T-helper 2 cell treated with Interferon-gamma antibody and Interleukin-4, amounts not matched to agents 5 μg/mL and 100 μg/mL, for 36 hours (primary cell): ENCODE measurements at places on chromosomes 7 and 10.

- DNase-seq: no peak
Observed at GRCh38 chr7:75850235-75850634, 28.6 kb upstream of the RHBDD2 start.

DNA sequence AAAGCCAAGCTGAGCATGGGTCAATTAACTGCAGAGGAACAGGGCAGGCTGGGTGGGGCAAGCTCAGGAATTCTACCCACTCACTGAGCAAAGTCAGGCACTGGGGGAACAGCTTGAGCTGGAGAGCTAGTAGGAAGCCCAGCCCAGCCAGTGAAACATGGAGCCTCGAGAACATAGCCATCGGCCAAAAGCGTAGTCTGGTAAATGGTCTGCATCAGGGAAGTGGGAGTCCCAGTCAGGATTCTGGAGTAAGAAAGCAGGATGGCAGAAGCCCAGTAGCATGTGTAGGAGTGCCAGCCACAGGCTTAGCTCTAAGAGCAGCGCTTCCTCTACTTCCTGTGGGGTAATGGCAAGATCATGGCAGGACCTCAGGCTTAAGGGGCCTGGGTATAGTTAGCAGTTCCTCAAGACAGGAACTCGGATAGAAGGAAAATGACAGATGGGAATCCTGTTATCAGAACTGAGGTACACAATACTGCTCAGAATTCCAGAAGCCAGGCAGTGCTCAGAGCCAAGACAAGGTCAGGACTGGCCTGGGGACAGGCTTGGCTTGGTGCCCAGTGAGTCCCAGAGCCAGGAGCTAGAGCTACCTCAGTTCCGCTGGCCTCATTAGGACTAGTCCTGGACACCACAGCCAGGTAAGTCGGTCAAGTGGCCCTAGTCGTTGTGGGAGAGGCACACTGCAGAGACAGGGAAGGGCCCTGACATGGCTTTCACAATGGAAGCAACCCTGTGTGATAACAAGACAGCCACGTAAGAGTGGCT, 65.4 kb upstream of the MXI1 start:
- DNase-seq: no peak

GRCh38 chr7:24733414-24734060, 23.7 kb downstream of the GSDME start:
- no peak for DNase-seq

- DNase-seq: no peak
Observed at GRCh38 chr10:79378647-79379511, 31.6 kb downstream of the PPIF start.

DNA sequence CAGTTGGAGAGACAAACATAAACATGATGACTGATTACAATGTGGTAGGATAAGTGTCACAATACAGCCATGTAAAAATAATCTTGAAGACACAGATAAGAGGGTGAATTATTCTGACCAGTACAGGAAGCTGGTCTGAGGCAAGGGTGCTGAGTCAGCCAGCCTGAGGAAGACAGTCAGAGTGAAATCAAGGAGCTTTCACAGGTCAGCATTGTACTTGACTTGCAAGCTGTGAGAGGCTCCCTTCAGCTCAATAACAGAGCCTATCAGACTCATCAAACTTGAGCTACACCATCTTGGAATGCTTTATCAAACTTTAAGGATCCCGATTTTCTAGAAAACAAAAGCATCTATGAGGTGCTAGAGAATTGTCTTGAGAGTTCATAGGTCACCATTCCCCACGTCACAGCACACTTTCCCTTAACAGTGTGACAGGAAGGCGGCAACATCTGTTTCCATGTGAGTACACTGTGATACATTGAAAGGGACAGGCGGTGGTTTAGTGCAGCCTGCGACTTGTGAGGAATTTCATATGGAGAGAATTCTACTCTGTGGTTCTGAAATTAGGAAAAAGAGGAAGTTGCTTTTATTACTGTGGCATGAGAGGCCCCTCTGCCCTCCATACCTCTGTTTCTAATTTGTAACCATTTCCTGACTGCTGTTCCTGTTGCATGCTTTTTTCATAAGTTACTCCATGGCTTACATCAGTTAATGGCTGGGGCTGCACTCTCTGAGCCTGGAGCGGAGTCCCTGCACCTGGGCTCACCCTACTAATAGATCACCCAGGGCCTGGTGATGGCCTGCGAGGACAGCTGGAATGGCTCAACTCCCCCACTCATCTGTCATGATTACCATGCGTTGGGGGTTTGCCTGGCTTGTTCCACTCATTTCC, 417.1 kb downstream of the SUGCT start:
- DNase-seq: no peak

- peak; percentile 13 for DNase-seq
Observed at GRCh38 chr7:2209146-2209960, 23.4 kb downstream of the MAD1L1 start.

DNA sequence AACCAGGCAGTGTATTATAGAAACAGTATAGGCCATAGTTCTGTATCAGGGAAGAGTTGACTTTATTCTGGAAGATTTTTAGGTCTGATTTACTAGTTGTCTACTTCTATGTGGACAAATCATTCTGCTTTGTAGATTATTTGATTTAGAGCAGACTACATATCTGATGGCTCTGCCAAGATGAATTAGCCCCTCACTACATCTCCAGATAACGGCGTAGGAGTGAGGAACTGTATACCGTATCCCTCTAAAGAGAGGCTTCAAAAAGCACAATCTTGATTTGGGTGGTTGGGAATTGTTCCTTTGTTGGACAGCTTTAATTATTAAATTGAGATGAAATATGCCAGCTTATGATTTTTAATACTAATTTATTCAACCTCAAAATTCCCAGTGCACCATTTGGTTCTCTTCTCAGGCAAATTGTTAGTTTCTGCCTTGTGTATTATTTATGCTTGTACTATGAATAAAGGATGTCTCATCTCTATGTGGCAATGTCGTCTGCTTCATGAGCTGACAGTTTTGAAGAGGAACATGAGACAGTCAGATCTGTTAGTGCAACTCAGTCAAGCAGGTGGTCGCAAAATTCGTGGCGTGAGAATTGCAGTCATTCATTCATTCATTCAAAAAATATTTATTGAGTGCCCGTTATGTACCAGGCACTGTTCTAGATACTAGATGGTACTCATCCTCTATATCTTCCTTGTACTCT, 422.8 kb downstream of the EXOC4 start:
- no peak for DNase-seq

- DNase-seq: no peak
Observed at GRCh38 chr7:28108747-28109146, 71.8 kb downstream of the JAZF1 start.

DNA sequence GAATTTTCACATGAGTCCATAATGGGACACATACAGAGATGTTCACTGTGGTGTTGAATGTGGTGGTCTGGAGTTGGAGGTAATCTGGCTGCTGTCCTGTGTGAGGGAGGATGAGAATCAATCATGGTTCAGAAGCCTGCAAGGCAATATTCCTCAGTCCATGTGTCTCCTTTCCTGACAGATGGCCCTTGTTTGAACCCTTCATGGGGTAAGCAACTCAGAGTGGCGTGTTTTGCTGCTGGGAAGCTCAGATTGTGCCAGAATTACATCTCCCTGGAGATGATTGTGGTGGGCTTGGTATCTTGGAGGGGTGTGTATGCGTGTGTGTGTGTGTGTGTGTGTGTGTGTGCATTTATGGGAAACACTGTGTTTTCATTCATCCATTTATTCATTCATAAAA, 44.5 kb upstream of the COMTD1 start:
- no peak for DNase-seq

DNA sequence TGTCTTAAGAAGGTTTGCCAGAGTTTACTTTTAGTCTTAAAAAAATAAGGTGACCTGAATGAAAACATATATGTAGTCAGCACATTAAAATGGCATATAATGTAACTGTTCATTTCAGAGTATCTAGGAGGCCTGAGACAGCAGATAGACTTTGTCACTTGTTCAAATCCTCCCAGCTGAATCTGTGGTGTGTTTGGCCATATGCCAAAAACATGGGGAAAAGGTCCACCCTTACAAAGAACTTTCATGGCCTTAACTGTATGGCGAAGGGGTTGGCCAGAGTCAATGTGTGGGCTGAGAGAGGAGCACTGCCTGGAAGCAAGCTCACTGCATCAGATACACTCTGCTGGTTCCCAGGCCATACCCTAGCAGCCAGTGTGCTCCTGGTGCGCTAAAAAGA, 113.7 kb downstream of the ALOX5 start:
- DNase-seq: no peak

- DNase-seq: no peak
Observed at GRCh38 chr10:88209837-88210561, 346.6 kb downstream of the PTEN start.

- DNase-seq: no peak
Observed at GRCh38 chr10:127044186-127044585, 139.0 kb downstream of the DOCK1 start.

DNA sequence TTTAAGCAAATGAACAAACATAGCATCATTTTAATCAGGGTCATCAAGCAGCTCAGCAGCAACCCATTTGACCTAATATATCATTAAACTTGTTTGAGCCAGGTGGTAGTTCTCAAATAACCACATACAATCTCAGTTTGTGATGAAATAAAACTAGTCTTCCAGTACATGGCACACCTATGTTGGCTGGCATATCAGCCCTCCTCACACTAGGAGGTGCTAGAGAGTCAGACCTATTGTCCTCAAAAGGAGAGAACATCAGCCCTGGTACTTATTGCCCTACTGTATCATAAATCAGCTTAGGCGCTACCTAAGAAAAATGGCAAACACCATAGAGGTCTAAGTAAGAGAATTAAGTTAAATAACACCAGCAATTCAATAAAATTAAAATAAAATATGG, 81.7 kb downstream of the CABCOCO1 start:
- no peak for DNase-seq

DNA sequence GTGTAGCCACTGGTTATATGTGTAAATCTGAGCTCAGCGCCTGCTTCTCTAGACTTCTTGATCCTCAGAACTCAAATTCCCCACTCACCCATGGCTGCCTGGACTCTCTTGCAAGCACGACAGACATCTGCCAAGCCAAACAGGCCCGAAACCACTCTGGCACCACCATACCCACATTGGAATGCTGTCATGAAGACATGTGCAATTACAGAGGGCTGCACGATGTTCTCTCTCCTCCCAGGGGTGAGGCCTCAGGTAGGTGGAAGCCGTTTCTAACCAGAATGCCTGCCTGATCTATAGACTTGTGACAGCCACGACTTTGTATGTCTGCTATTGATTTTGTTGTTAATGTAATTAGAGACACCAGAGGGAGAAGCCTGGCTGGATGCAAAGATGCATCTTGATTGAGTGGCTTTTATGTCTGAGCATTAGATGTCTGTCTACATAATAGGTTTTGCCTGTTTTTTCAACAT, 4.0 kb downstream of the BAMBI start:
- DNase-seq: no peak

GRCh38 chr7:150753826-150754603, 16.8 kb downstream of the GIMAP5 start:
- DNase-seq: no peak

GRCh38 chr10:98242823-98243222, 25.2 kb downstream of the LOXL4 start:
- DNase-seq: no peak
